Activated naive CD8-positive, alpha-beta T cell treated with anti-CD3 and anti-CD28 coated beads for 36 hours (primary cell): ENCODE measurements at places on chromosomes 1 and 21.
A peak's percentile ranks its signal among the peaks of the same experiment; 100 is the strongest.

GRCh38 chr1:227440182-227440581 lies 121.9 kb upstream of the CDC42BPA start:
- no peak overlapping the region for H3K27ac ChIP-seq
- no peaks in the 10 kb centered on the region for H3K36me3 ChIP-seq
- peaks cover 45% of the 10 kb centered on the region for H3K27me3 ChIP-seq

GRCh38 chr1:212981025-212981495 lies 30.7 kb downstream of the VASH2 start:
- H3K27me3 ChIP-seq, result no peaks in the 10 kb centered on the region
- no peaks in the 10 kb centered on the region for H3K36me3 ChIP-seq
- H3K4me3 ChIP-seq, result no peak overlapping the region
- peaks cover 3% of the 10 kb centered on the region for H3K4me1 ChIP-seq

DNA sequence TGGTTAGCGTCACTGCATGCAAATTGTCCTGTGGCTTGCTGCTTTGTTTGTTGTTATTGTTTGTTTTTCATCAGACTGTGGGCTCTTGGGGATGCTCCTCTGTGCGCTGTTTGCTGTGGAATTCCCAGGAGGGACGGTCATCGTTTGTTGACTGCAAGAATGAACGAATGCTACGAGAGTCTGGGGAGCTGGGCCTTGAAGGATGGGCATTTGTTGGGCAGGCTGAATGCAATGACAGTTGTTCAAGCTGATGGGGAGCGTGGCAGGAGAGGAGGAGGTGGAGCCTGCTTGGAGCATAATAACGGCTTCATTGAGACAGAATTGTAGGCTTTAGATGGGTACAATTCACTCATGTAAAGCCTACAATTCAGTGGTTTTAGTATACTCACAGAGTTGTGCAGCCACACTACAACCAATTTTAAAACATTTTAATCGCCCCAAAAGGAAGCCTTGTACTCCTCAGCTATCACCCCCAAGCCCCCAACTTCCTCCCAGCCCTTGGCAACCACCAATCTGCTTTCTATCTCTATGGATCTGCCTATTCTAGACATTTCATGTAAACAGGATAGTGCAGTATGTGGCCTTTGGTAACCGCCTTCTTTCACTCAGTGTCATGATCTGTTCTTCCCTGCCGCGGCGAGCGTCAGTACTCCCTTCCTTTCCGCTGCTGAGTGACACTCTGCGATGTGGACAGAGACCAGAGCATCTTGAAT lies 190.2 kb downstream of the CAMTA1 start:
- no peaks in the 10 kb centered on the region for H3K27me3 ChIP-seq
- H3K27ac ChIP-seq, result no peak overlapping the region
- no peak overlapping the region for H3K4me3 ChIP-seq
- H3K4me1 ChIP-seq, result no peaks in the 10 kb centered on the region
- no peak for DNase-seq

- no peak overlapping the region for H3K4me3 ChIP-seq
- no peaks in the 10 kb centered on the region for H3K4me1 ChIP-seq
- DNase-seq, result no peak
- H3K36me3 ChIP-seq, result no peaks in the 10 kb centered on the region
These were observed 144.2 kb downstream of the LYPLAL1 start for GRCh38 chr1:219317762-219318353.

- H3K4me3 ChIP-seq, result no peak overlapping the region
- DNase-seq, result no peak
- no peaks in the 10 kb centered on the region for H3K4me1 ChIP-seq
- H3K36me3 ChIP-seq, result no peaks in the 10 kb centered on the region
- H3K27me3 ChIP-seq, result no peaks in the 10 kb centered on the region
These were observed 57.1 kb upstream of the COL18A1 start for GRCh38 chr21:45347712-45348499.

GRCh38 chr1:18932387-18932786 lies 24.1 kb downstream of the IFFO2 start:
- no peak overlapping the region for H3K4me3 ChIP-seq
- H3K4me1 ChIP-seq, result peaks cover 73% of the 10 kb centered on the region
- no peaks in the 10 kb centered on the region for H3K36me3 ChIP-seq
- no peak for DNase-seq
- no peaks in the 10 kb centered on the region for H3K27me3 ChIP-seq

- H3K36me3 ChIP-seq, result no peaks in the 10 kb centered on the region
- no peak overlapping the region for H3K27ac ChIP-seq
- no peaks in the 10 kb centered on the region for H3K27me3 ChIP-seq
These were observed 487.9 kb downstream of the NPHP4 start for GRCh38 chr1:5504364-5504740.

- no peak overlapping the region for H3K4me3 ChIP-seq
- peaks cover 3% of the 10 kb centered on the region for H3K4me1 ChIP-seq
- no peak for DNase-seq
These were observed 9.4 kb upstream of the PGD start for GRCh38 chr1:10389271-10389973.

DNA sequence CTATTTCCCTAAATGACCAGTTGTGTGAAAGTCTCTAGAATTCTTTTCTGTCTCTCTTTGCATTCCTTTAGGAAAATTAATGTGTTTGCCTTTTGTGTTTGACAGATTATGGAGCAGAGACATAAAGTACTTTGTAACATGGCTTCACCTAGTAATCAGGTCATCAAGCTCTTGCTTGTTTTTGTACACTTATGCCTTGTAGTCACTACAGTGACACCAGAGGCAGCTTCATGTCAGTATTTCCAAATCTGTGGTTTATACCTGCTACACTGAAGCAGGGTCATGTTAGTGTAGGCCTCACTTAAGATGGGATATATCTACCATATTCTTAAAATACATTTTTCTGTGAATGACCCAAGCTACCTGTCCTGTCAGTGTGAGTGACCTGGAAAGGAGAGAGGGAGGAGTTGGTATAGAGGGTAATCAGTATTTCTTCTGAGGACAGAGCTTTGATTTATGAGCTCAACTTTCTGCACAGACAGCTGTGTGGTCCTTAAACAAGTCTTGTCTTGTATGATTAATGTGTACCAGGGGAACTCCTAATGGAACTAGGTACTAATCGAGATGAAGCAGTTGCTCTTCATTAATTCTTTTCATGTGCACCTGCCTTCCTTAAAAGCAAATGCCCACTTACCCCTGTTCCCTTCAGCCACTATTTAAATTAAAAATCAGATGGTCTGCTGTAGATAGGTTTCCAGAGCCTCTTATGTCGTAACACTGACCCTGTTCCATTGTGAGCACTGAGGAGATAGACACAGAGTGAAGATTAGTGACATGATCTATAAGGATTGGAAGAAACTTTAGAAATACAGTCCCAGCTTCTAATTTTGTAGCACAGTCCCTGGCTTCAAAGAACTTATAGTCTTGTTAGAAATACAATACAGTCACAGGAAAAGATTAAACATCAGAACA lies 45.7 kb downstream of the MACO1 start:
- peaks cover 10% of the 10 kb centered on the region for H3K36me3 ChIP-seq
- H3K27ac ChIP-seq, result peak overlapping the region; percentile 41
- no peak for DNase-seq
- H3K4me1 ChIP-seq, result peaks cover 55% of the 10 kb centered on the region
- no peak overlapping the region for H3K4me3 ChIP-seq
- no peaks in the 10 kb centered on the region for H3K27me3 ChIP-seq

GRCh38 chr1:10943991-10944730 lies 68.3 kb upstream of the TARDBP start:
- no peak overlapping the region for H3K4me3 ChIP-seq
- no peak overlapping the region for H3K27ac ChIP-seq
- H3K4me1 ChIP-seq, result peaks cover 26% of the 10 kb centered on the region
- H3K36me3 ChIP-seq, result no peaks in the 10 kb centered on the region
- DNase-seq, result no peak
- H3K27me3 ChIP-seq, result peaks cover 45% of the 10 kb centered on the region

DNA sequence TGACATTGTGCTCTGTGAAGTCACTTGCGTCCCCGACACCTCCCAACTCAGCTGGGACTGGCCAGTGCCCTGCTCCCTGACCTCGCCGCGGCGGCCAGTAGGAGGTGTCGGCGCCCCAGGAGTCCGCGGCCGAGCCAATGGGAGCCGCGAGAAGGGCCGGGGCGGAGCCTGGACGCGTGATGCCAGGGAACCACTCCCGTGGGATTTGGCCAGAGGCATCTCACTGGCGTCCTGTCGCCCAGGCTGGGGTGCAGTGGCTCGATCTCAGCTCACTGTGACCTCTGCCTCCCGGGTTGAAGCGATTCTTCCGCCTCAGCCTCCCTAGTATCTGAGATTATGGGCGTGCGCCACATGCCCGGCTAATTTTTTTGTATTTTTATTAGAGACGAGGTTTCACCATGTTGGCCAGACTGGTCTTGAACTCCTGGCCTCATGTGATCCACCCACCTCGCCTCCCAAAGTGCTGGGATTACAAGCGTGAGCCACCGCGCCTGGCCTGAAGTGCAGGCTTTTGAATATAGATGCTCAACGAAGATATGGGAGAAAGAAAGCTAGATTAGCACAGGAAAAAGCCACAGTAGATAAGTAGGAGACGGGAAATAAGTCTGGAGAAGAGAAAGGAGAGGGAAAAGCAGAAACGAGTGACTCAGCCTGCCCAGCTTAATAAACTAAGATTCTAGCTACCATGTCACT lies 38.0 kb downstream of the ZBTB8OS start:
- peaks cover 7% of the 10 kb centered on the region for H3K4me1 ChIP-seq
- no peak overlapping the region for H3K27ac ChIP-seq
- no peaks in the 10 kb centered on the region for H3K27me3 ChIP-seq
- H3K4me3 ChIP-seq, result peak overlapping the region; percentile 29

DNA sequence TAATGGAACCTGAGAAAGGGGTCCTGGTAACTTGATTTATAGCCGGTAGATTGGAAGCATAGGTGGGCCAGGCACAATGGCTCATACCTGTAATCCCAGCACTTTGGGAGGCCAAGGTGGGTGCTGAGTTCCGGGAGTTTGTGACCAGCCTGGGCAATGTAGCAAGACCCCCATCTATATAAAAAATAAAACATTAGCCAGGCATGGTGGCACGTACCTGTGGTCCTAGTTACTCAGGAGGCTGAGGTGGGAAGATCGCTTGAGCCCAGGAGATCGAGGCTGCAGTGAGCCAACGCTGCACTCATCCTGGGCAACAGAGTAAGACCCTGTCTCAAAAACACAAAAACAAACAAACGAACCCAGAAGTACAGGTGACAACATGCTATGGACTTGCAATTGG lies 76.5 kb downstream of the ZNF281 start:
- no peaks in the 10 kb centered on the region for H3K36me3 ChIP-seq
- H3K4me1 ChIP-seq, result peaks cover 27% of the 10 kb centered on the region
- H3K4me3 ChIP-seq, result no peak overlapping the region

DNA sequence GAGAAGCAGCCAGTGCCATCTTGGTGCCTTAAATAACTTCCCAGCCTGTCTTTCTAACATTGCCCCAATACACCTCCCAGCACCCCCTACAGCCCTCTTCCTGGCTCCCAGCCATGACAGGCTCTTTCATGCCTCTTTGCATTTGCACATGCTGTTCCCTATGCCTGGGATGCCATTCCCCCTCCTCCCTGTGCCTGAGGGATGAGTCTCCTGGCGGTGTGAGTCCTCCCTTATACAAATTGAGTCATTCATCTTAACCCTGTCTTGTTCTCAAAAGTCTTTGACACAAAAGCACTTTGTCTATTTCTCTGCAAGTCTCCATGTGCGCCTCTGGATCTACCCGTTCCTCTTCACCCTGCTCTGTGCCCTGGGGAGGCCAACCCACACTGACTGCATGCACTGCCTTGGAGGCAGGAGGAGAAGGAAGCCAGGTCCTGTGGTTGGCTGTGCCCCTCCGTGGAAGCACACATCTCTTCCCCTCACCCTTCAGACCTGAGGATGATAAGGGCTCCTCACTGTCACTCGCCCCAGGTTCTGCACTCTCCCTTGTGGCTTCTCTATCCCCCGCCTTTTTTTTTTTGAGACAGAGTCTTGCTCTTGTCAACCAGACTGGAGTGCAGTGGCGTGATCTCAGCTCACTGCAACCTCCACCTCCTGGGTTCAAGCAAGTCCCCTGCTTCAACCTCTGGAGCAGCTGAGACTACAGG lies 25.1 kb downstream of the CDCP2 start:
- H3K36me3 ChIP-seq, result no peaks in the 10 kb centered on the region
- H3K4me1 ChIP-seq, result no peaks in the 10 kb centered on the region
- H3K4me3 ChIP-seq, result no peak overlapping the region
- no peak overlapping the region for H3K27ac ChIP-seq
